ENCODE measurements at places on chromosomes 12 and 14.

GRCh38 chr12:88472248-88472647, 108.0 kb downstream of the KITLG start:
- no peak for DNase-seq

GRCh38 chr12:19482551-19483109, 43.3 kb downstream of the AEBP2 start:
- DNase-seq, result peak; percentile 15

DNA sequence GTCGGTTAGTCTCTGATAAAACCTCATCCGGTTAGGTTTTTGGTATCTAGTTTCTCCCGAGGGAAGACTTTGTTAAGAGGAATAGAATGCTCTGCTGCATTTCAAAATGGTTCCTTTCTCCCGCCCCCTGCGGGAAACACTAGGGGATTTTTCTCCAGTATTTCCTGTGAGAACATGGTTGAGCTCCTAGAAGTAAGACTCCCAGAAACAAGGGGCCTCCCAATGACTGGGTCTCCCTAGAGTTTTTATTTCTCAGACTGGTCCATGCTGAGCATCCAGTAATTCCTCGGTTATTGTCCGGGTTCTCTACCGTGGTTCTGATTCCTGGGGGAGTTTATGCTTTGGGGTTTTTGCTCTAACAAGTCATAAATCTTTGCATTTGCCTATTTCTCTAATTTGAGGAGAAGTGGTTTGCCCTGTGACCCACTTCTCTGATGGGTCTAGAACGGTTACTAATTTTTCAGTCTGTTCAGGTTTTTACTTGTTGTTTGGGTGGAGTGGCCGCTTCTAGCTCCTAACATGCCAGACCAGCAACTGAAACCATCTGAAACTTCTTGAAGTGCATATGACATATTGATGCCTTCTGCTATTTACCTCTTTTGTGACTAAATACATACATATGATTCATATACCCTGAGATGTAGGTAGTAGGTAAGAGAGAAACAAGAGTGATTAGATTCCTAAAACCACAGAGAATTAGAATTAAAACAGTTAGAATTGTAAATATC, 25.1 kb downstream of the TESPA1 start:
- no peak for DNase-seq

DNA sequence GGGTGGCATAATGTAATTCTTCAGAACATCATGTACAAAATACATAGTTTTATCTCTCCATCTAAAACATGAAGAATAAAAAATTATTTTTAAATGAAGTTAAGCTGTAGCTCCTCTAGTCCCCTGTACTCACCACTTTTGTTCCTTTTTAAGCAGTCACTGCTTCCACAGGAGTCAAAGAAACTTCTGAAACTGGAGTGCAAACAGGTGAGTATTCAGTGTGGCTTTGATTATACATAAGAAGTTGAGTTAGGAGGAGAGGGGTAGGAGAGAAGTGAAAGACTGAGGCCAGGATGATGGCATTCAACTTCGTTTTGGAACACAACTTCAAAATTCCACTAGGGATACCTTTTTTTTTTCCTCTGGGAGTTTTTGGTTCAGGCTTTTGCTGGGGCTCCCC, 131.4 kb upstream of the CNTN1 start:
- DNase-seq, result no peak

DNA sequence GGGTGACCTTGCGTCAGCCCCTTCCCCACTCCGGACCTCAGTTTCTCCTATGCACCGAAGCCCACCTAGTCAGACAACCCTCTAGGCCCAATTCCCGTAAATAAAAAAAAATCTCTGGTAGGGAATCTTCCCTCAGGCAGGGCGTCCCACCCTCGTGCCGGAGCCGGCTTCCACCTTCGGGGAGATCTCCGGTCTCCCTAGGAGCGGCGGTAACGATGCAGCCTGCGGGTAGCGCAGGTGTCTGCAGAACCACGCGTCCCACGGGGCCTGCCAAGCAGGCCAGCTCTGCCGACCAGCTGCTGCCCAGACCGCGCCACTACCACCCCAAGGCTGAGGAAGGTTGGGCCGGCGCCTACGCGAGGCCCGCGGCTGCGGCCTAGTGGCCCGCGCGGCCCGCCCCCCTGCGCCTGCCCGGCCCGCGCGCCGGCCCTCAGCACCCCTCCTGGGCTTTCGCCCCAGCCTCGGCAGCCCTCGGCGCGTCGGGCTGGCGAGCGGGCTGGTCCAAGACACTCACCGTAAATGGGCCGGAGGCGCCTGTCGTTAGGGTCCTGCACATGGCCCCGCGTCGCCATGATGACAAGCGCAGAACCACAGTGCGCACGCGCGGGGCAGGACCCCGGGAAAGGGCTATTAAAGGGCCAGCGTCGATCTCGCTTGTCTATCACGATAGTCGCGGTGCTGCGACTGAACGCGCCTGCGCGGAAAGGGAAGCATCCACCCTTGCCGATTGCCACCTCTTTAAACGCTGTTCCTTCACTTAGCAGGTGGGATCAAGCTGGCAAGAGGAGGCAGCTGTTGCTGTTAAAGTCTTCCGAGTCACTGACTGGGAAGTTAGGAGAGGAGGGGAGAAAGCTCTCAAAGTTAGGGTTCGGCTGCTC, at the start of gene NAA25:
NAA25 (minus strand) TSS at position 582 of the 878 bp plus-strand sequence; CDS start at position 572, 10 bp downstream.
- DNase-seq, result peak; percentile 88

DNA sequence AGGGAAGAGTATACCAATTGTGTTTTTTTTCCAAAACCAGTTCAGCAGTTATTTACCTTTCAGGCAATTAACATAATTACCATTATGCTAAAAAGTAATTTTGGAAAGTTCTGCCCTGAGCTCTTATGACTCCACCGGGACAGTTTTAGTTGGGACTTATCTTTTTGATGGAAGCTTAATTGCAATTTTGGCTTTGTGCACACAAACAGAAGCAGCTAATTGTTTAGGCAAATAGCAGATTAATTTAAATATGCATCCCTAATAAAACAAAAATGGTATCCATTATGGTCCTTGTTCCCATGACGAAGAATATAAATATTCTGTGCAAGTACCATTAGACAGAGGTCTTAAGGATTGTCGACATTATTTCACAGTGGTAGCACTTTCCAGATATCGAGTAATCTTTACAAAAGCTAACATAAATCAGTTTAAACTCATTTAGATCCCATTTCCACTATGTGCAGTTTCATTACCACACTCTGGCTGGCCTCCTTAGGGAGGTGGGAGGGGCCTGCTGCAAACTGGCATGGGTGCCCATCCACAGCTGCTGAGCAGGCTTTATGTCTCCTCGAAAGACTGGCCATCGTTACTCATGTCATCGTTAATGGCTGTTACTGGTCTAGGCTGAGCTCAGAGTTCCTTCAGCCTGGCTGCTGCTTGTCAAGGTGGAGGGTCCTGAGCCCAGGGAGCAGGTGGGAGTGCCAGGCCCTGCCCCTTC, 68.2 kb downstream of the FBXW8 start:
- no peak for DNase-seq

DNA sequence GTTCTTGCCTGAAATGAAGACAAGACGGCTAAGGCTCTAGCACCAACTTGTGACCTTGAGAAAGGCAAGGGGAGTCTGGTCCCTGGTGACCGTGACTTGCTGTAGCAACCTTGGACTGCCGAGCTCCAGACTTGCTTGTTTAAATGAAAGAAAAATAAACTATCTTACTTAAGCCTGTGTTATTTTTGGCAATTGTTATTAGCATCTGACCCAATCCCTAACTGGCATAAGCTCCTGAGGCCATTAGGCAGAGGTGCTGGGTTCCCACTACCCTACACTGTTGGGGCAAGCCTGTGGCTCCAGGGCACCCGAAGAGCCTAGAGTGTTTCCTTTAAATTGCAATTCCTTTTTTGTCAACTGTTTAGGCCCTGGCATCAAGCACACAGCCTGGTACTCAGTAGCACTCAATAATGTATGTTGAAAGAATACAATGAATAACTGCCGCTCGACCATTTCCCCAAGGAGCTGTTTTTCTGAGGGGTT, 106.9 kb upstream of the HIF1A start:
- DNase-seq, result no peak

DNA sequence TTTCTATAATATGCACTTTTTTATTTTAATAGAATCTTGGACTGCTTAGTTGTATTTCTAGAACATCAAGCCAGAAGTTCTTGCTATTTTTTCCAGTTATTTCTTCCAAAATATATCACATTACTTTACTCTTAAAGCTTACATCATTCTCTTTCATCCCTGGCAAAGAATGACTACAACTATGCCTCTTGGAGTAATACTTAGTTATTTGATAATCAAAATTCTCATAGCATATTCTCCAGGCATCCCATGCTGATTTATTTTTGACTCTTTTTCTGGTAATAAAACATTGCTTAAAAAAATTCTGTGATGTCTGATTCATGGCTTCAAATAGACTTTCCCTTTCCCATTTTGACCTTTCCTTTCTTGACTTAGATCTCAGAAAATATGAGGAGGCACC, 118.7 kb upstream of the TSPAN8 start:
- DNase-seq, result no peak

- no peak for DNase-seq
Measured at GRCh38 chr14:103423050-103423461, 37.8 kb downstream of the MARK3 start.

DNA sequence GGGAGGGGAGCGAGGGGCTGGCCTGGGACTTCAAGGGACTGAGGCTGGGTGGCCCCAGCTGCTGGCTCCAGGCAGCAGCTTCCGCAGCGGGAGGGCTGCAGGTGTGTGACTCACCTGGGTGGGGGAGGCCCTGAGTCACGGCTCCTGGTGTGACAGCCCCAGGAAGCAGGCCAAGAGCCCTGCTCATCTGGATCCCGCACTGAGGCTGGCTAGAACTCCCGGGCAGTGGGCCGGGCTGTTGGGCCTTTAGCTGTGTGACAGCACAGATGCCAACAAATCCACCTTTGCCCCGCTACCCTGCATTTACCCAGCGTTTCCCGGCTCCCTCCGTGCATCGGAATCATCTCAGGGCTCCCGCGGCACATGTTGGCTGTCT, 180.0 kb upstream of the PRMT8 start:
- DNase-seq, result peak; percentile 78

DNA sequence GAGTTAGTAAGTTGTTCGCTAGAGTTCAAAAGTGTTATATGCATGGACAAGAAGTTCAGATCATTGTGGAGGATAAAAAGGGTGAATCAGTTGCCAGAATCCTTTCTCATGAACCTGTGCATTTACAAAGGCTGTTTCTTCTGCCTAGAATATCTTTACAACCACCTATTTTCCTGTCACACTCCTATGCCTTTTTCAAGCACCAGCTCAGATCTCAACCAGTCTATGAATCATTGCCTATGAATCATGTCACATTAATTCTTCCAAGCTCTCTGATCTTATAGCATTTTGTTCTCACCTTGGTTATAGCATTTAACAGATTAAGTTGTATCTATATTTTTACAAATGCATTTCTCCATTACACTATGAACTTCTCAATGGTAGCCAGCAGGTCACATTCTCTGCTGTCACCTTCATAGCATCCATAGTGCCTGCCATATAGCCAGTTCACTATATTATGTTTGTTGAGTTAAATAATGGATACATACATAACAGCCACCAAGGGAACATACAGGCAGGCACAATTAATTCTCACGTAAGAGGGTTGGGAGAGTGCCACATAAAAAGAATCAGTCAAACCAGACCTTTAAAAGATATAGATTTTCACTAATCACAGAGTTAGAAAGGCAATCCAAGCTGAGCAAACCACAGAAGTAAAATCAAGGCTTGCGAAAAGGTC, 573.0 kb downstream of the FOXG1 start:
- DNase-seq, result no peak

- DNase-seq, result no peak
Measured at GRCh38 chr12:124415064-124415463, 120.2 kb downstream of the RFLNA start.

DNA sequence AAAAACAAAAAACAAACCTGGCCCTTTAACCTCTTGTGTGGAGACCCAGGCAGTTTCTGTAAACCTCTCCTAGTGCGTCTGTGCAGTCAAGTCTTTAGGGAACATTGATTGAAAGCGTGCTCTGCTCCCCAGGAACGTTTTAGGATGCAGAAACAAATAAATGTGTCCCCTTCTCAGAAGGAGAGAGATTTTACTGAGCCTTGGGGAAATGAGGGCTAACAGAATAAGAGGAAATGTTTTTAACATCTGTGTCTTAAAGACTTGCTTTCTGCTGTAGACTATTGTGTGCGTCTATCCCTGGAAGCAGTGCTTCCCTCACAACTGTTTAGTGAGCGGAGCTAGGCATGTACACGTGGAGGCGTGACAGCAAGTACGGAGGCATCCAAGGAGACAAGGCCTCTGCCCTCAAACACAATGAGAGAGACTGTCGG, 54.3 kb downstream of the TECPR2 start:
- DNase-seq, result no peak

DNA sequence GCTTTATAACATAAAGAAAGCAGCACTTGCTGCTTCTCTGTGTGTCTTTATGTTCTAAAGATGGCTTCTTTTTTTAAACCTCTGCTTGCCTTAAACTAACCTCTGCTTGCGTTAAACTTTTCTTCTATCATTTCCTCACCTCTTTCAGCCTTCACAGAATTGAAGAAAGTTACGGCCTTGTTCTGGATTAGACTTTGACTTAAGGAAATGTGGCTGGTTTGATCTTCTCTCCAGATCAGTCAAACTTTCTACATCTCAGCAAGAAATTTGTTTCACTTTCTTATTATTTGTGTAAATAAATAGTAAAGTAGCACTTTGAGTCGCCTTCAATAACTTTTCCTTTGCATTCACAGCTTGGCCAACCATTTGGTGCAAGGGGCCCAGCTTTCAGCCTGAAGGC, 64.2 kb downstream of the CMAS start:
- no peak for DNase-seq

GRCh38 chr14:71705460-71705859, 226.8 kb upstream of the RGS6 start:
- no peak for DNase-seq

GRCh38 chr12:16272222-16272621, 5.3 kb downstream of the SLC15A5 start:
- no peak for DNase-seq

DNA sequence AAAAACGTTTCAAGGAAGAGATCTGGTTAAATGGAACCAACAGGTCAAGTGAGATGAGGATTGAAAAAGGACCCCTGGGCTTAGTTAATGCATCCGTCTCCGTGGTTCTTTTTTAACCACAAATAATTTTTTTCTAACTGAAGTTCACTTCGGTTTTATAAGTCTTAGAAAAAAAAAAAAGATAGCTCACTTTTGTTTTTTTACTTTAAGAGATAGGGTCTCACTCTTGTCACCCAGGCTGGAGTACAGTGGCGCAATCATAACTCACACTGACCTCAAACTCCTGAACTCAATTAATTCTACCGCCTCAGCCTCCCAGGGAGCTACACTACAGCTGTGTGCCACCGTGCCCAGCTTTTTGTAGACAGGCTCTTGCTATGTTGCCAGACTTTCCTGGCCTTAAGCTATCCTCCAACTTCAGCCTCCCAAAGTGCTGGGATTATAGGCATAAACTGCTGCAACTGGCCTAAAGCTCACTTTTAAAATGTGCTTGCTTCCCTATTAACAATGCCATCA, 11.8 kb downstream of the HNRNPC start:
- DNase-seq, result no peak

- DNase-seq, result no peak
Measured at GRCh38 chr14:101945171-101945570, 19.2 kb upstream of the DYNC1H1 start.

- DNase-seq, result no peak
Measured at GRCh38 chr12:5511256-5511643, 79.3 kb downstream of the NTF3 start.

Measured in mucosa of gallbladder (tissue), 1 donor.